Panc1 (cell line): ENCODE measurements at places on chromosomes 4 and X.

DNA sequence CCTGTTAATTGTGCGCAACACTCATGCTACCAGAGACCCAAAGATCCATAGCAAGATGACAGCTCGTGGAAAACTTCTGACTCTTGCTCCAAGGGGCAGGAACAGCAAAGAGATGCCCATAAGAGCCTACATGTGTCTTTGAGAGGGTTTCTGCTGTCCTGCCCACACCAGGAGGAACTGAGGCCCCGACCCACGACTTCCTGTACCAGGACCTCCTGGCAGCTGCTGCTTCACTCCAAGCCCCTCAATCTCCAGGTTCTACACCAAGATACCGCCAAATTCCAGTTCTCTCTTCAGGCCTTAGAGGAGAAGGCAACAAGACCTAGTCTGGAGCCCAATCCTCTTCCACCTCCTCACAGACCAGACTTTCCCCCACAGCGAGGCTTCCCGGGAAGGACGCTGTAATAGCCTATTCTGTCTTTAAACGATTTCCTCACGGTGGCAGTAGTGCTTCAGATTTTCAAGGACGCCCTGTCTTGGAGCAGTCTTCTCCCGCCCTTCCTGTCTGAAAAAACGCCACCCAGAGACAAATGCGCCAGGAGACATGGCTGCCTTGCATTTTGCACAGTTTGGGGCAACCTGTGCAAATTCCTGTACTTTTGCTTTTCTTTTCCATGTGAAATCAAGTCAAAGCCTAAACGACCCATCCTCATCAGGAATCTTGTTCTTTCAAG lies 230.2 kb upstream of the STK26 start:
- H3K4me3 ChIP-seq = peak overlapping the region; percentile 78
- DNase-seq = peak; percentile 92
- peak overlapping the region; percentile 98 for H3K27ac ChIP-seq

- no peak for DNase-seq
- H3K4me1 ChIP-seq = no peaks in the 10 kb centered on the region
- H3K27me3 ChIP-seq = no peaks in the 10 kb centered on the region
These were observed 90.7 kb upstream of the GPC3 start for GRCh38 chrX:134075894-134076718.

DNA sequence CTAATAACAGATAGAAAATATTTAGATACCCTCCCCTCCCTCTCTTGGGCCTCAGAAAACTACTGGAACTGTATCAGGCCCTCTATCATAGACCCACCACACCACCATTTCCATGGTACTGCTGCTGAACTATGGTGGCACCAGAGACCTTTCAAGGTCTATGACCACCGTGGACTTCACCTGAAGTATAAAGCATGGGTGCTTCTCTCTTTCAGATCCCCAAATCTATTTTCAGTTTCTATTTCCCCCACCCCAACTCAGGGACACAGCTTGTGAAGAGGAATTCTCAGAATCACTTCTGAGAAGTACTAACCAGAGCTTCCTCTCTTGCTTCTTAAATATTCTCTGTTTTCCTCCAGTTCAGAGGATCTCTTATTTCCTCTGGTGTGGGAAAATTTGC lies 840.8 kb upstream of the HTR2C start:
- no peaks in the 10 kb centered on the region for H3K27me3 ChIP-seq
- no peaks in the 10 kb centered on the region for H3K36me3 ChIP-seq
- DNase-seq = no peak
- no peak overlapping the region for H3K4me3 ChIP-seq
- H3K4me1 ChIP-seq = no peaks in the 10 kb centered on the region
- no peak overlapping the region for H3K27ac ChIP-seq

GRCh38 chrX:33434256-33435092 lies 223.1 kb upstream of the DMD start:
- H3K36me3 ChIP-seq = no peaks in the 10 kb centered on the region
- no peak overlapping the region for H3K27ac ChIP-seq
- no peak overlapping the region for H3K4me3 ChIP-seq
- peak; percentile 27 for DNase-seq
- no peaks in the 10 kb centered on the region for H3K27me3 ChIP-seq

GRCh38 chr4:140085062-140085622 lies 68.8 kb downstream of the MAML3 start:
- no peaks in the 10 kb centered on the region for H3K36me3 ChIP-seq
- H3K4me3 ChIP-seq = peak overlapping the region; percentile 40
- peak overlapping the region; percentile 96 for H3K27ac ChIP-seq
- no peak for DNase-seq
- no peaks in the 10 kb centered on the region for H3K27me3 ChIP-seq

DNA sequence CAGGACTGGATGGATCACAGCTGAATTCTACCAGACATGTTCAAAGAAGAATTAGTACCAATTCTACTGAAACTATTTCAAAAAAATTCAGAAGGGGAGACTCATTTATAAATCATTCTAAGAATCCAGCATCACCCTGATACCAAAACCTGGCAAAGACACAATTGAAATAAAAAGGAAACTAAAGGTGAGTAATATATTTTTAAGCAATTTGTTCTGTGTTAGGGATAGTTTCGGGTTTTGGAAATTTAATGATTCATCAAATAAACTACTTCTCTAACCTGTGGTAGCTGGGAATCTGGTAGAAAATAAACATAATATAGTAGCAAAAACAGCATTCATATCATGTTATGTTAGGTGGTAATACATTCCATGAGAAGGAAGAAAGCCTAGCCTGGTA lies 662.2 kb upstream of the BOD1L1 start:
- no peak overlapping the region for H3K4me3 ChIP-seq
- DNase-seq = no peak
- H3K27ac ChIP-seq = no peak overlapping the region

DNA sequence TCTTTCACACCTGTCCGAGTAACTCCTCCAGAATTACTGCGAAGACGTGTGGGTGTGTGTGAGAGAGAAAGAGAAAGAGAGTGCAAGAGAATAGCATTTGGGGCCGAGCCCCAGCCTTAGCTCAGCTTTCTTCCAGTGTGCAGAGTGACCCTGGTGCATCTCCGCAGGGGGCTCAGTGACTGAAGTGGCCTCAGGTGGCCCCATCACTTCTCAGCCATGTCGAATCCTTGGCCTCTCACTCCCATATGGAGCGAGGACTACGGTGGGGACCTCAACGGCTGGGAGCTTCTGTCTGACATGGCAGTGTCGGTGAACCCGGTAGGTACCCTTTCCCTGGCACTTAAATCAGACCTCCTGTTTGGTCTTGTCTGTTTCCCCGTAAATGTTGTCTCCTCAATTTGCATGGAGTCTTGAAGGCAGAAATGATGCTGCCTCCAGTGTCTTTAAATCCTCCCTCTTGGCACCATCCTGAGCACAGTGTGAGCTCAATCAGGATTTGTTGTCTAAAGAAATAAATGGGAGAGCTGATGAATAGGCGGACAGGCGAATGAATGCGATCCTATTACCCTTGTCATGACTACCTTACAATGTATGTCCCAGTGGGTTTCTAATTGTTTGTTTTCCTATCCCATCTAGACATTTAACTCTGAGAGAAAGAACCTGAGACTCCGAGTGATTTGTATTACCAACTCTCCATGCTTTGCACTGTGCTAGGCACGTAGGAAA lies 305.9 kb downstream of the AFF2 start:
- H3K36me3 ChIP-seq = no peaks in the 10 kb centered on the region
- DNase-seq = no peak
- H3K27ac ChIP-seq = no peak overlapping the region
- no peaks in the 10 kb centered on the region for H3K27me3 ChIP-seq

GRCh38 chrX:109775386-109775785 lies 42.3 kb upstream of the ACSL4 start:
- H3K27me3 ChIP-seq = no peaks in the 10 kb centered on the region
- no peak for DNase-seq
- H3K4me3 ChIP-seq = no peak overlapping the region

GRCh38 chrX:103423955-103424638 lies 47.8 kb downstream of the BEX3 start:
- DNase-seq = no peak
- no peak overlapping the region for H3K27ac ChIP-seq
- H3K36me3 ChIP-seq = no peaks in the 10 kb centered on the region
- no peak overlapping the region for H3K4me3 ChIP-seq
- H3K4me1 ChIP-seq = no peaks in the 10 kb centered on the region
- no peaks in the 10 kb centered on the region for H3K27me3 ChIP-seq

GRCh38 chr4:148376151-148376550 lies 66.1 kb downstream of the NR3C2 start:
- H3K36me3 ChIP-seq = no peaks in the 10 kb centered on the region
- no peaks in the 10 kb centered on the region for H3K4me1 ChIP-seq
- H3K4me3 ChIP-seq = no peak overlapping the region
- no peak for DNase-seq
- H3K27me3 ChIP-seq = no peaks in the 10 kb centered on the region
- H3K27ac ChIP-seq = no peak overlapping the region

DNA sequence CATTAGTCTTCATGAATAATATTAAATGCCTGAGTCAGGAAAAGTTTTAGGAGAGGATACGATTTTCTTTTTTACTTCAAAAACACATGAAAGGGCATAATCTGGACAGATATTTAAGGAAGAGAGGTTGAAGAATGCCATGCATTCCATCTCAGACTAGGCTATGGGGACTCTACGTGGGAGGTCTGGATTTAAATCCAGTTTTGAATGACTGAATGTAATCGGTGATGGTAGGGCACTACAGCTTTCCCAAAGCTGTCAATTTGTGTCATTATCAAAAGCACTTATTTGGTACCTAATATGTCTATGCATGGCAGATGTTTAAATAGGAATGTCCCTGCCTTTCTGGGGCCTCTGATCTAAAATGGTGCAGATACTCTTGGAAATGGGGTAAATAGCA lies 59.3 kb upstream of the RPL34 start:
- no peaks in the 10 kb centered on the region for H3K27me3 ChIP-seq
- no peak overlapping the region for H3K4me3 ChIP-seq
- no peak for DNase-seq
- no peak overlapping the region for H3K27ac ChIP-seq
- H3K4me1 ChIP-seq = no peaks in the 10 kb centered on the region

- H3K27ac ChIP-seq = no peak overlapping the region; the same call in 1 of the 2 replicates
- no peaks in the 10 kb centered on the region for H3K27me3 ChIP-seq
- no peak for DNase-seq
- H3K36me3 ChIP-seq = no peaks in the 10 kb centered on the region
- no peak overlapping the region for H3K4me3 ChIP-seq
These were observed 168.8 kb upstream of the PDE5A start for GRCh38 chr4:119797238-119797894.

DNA sequence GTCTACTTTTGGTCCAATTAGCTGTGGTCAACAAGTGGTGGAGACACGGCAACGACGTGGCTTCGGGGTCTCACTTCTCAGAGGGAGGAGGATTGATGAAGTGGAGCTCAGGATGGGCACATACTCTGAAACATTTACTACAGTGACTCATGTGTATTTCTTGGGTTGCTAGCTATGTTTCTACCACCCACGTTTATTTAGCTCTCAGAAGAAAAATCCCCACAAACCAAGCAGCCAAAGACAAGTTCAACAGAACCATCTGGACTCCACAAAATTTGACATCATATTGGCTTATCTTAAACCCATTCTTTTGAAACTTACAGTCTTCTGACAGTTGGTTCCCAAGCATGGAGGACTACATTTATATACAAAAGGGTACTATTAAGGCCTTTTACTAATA lies 158.0 kb downstream of the CBLL2 start:
- H3K27me3 ChIP-seq = no peaks in the 10 kb centered on the region
- no peak for DNase-seq
- no peak overlapping the region for H3K27ac ChIP-seq
- H3K36me3 ChIP-seq = no peaks in the 10 kb centered on the region
- H3K4me1 ChIP-seq = no peaks in the 10 kb centered on the region

DNA sequence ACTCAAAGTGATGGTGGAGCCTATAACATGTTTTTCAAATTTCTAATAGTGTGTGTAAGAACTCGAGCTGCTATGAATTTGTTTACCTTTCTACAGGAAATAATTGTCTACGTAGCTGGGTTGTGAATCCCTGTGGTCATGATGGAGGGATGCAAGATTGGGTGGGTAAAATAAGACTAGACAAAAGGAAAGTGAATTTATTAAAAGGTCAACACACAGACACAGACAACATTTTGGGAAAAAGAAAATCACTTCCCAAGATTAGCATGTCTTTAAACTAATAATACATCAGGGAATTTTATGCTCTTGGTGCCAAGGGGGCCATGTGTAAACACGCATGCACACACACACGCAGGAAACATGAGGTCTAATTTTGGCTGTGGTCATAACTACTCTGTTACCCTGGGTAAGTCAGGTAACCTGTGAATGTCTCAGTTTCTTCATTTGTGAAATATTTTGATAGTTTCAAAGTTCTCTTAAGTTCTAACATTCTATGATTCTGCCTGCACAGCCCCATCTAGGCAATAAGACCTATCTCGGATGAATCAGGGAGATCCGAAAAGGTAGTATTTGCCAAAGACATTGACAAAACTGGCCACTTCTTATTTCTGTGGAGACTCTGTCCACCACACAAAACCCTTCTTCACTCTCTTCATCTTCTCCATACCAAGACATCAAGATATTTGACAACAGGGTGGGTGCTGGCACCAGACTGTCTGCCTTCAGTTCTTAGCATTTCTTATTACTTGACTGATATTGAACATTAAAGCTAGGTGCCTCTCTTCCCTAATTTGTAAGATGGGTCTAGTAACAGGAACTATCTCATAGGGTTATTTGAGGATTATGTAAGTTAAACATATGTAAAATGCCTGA lies 1.6 kb upstream of the UNC5C start:
- H3K4me1 ChIP-seq = peaks cover 3% of the 10 kb centered on the region; the same call in 1 of the 2 replicates
- H3K27ac ChIP-seq = peak overlapping the region; percentile 23; the same call in 1 of the 2 replicates
- peak overlapping the region; percentile 61 for H3K4me3 ChIP-seq
- no peaks in the 10 kb centered on the region for H3K27me3 ChIP-seq
- no peak for DNase-seq

- no peaks in the 10 kb centered on the region for H3K27me3 ChIP-seq
- no peak for DNase-seq
- H3K27ac ChIP-seq = no peak overlapping the region
- no peak overlapping the region for H3K4me3 ChIP-seq
- H3K36me3 ChIP-seq = no peaks in the 10 kb centered on the region
These were observed 1043.3 kb downstream of the FAT4 start for GRCh38 chr4:126358041-126358440.

GRCh38 chr4:149690726-149691125 lies 124.9 kb downstream of the IQCM start:
- H3K36me3 ChIP-seq = no peaks in the 10 kb centered on the region
- no peaks in the 10 kb centered on the region for H3K4me1 ChIP-seq
- H3K4me3 ChIP-seq = no peak overlapping the region

GRCh38 chr4:15694431-15694830 lies 8.4 kb upstream of the BST1 start:
- no peaks in the 10 kb centered on the region for H3K27me3 ChIP-seq
- no peaks in the 10 kb centered on the region for H3K4me1 ChIP-seq
- no peak for DNase-seq
- no peak overlapping the region for H3K27ac ChIP-seq

GRCh38 chr4:90840828-90841227 lies 713.6 kb downstream of the CCSER1 start:
- no peak overlapping the region for H3K27ac ChIP-seq
- no peak for DNase-seq
- H3K27me3 ChIP-seq = no peaks in the 10 kb centered on the region
- no peaks in the 10 kb centered on the region for H3K36me3 ChIP-seq
- H3K4me3 ChIP-seq = no peak overlapping the region
- H3K4me1 ChIP-seq = no peaks in the 10 kb centered on the region; the same call in 1 of the 2 replicates
